ENCODE measurements at places on chromosomes 16 and 17.
A peak's percentile ranks its signal among the peaks of the same experiment; 100 is the strongest.

- peak; percentile 77 for DNase-seq
Measured at GRCh38 chr17:83053739-83054451, 25.5 kb upstream of the METRNL start.

DNA sequence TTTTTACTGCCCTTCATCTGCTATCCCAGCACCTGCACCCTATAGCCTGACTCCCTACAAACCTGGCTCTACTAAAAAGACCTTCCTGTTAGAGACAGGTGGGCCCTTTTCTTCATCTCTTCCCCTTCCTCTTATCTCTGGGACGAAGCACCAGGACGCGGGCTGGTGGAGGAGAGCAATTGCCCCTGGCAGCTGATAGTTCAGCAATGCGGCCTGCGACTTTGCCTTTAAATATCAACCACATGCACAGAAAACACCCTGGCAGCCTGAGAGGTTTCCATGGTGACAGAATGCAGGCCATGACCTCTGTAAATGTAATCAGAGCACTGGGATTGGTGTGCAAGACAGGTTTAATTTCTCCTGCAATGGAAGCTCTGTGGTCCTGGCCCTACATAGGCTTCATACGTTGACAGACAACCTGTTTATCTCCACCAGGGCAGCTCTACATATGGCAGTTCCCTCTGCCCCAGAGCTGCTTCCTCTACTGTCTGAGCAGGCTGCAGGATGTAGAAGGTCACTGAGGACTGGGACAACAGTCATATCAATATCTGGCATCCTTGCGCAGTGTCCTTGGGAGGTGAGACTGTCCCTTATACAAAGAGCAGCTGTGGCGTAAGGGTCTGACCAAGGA lies 10.0 kb upstream of the SKAP1 start:
- peak; percentile 73 for DNase-seq

GRCh38 chr17:75476752-75477489 lies 20.5 kb downstream of the TMEM94 start:
- no peak for DNase-seq

DNA sequence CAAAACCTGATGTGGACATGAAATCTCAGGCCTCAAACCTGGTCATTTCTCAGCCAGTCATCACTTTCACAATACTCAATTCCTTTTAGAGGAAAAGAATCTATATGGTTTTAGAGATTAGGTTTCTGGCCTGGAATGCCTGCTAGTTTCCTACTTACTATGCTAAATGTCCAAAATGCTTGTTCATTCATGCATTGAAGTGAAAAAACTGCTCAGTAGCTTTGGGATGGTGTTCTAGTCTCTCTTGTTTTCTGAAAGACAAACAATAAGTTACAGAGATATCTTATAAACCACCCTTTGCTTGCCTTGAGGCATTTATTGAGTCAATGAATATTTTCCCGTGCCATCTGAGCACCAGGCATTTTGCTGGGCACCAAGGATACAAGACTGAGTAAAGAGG lies 1146.5 kb upstream of the GOT2 start:
- no peak for DNase-seq

- DNase-seq: no peak
Measured at GRCh38 chr17:50045154-50045553, 10.8 kb upstream of the ITGA3 start.

DNA sequence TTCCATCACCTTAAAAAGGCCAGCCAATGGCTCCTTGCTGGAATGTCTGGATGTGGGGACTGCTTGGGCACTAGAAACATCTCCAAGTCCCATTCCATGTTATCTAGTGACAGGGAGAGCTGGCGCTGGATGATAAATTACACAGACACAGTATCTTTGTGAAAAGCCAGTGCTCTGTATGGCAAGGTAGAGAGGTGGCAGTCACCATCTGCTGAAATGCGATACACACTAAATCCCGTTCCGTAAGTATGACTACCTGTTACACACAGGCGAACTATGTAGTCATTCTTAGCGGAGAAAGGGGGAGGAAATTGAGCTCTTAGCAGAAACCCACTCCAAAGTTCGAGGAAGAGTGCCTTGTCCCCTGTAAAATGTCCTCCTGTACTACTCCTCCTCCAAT lies 81.0 kb upstream of the MYOCD start:
- no peak for DNase-seq

- peak; percentile 52 for DNase-seq
Measured at GRCh38 chr17:64938925-64939474, 19.7 kb upstream of the LRRC37A3 start.

DNA sequence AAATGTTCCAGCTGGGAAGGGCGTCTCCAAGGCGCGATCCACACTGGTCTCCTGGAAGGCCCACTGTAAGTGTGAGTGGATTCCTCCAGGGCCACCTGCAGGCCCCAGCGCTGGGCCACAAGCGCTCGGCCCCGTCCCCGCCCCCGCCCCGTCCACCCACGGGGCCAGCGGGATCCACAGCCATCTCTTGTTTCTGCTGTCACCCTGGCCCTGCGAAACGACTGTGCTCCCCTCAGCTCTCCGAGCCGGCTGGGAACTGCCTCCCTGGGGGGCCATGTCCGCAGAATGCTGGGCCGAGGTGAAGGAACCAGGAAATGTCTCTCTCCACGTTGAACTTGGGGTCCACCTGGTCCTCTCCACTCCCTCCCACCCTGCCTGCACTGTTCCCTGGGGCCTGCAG lies 1955.2 kb downstream of the TP53TG3F start:
- no peak for DNase-seq

GRCh38 chr17:58043221-58044181 lies 36.5 kb upstream of the SRSF1 start:
- DNase-seq: no peak

GRCh38 chr17:7854851-7855659 lies at the start of gene TMEM88:
TSS of gene TMEM88 (plus strand) at chr17:7855066. CDS start at chr17:7855075, 9 bp downstream.
- DNase-seq: peak; percentile 45

DNA sequence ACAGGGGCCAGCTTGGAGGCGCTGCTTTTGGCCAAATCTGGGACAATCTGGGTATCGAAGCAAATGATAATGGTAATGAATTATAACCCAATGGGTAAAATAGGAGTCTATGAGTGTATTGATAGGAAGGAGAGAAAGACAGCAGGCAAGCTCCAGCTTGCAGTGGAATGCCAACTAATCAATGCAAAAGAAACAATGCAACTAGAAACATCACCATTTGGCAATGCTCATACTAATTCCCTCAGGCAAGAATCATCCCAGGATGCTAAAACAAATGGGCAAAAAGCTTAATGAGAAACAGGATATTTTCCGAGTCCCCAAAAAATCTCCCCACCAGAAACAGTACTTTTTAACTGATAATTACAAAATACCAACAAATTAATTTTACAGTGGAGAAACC lies 64.7 kb downstream of the ADCY9 start:
- no peak for DNase-seq

- DNase-seq: no peak
Measured at GRCh38 chr17:81342269-81343070, 47.4 kb upstream of the SLC38A10 start.

DNA sequence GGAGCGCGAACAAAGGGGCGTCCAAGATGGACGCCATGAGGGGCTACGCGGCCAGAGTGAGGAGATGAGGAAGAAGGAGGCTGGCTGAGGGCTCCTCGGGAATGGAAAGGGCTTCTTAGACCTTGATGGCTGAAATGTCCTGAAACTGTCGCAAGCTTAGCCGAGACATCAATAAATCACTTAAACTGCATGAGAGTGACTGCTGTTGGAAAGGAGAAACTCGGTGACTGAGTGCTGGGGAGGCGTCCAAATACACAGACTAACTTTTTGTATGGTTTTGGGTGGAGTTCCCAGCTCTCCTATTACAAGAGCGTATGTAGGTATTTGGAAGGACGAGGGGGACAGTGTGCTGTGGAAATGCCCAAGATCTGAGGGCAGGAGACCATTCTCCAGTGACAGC lies 1.4 kb upstream of the GEMIN4 start:
- DNase-seq: no peak

- no peak for DNase-seq
Measured at GRCh38 chr16:72025404-72026114, 17.0 kb downstream of the DHODH start.

- DNase-seq: peak; percentile 84
Measured at GRCh38 chr16:50093607-50094539, 28.1 kb downstream of the HEATR3 start.

DNA sequence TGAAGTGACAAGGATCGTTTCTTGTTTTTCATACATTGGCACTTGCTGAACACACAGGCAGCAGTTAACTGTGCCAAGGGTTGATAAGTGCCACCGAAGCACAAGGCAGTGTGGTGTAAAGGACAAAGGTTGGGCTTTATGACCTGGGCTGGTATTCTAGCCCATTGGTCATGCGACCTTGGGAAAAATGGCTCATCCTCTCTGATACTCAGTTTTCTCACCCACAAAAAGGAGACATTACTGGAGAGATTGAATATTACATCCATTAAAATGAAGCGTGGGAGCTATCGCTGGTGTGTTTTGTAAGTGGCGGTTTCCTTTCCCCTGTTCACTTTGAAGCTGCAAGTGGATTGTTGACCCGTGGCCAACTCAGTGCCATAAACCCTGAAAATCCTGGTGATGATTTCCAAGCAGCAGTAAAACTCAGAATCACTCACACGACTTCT lies 216.9 kb downstream of the HAPSTR1 start:
- DNase-seq: no peak

All from CD4-positive, alpha-beta T cell treated with Interleukin-15 for 1 hour (primary cell).